T-helper 2 cell treated with Interferon-gamma antibody and Interleukin-4, amounts not matched to agents 5 μg/mL and 100 μg/mL, for 36 hours (primary cell): ENCODE measurements at places on chromosomes 5 and 9.

DNA sequence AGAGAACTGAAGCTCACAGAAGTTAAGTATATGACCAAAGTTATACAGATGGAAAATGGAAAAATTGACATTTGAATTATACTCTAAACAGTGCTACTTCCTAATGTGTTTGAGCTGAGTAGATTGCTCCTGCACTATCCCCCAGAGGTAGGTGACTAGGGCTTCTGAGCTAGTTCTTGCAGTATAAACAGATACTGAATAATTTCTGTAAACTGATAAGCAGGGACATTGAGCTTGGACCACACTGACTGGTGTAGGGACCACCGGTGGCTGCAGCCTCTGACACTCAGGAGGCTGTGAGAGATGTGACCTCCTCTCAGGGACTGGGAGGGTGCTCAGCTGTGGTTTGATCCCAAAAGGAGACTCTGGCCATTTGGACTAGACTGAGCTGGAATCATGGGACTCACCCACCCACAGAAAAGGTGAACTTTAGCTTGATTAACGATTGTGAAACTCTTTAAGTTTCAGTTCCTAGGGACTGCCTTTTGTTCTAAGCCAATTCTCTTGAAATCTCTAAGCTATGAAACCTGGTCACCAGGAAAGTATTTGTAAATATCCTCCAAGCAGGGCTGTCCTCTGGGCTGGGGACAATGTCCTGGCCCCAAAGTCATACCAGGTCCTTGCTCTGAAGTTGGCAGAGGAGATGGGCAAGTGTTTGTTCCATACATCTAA is 291.5 kb downstream of the SEC61B start:
- no peak for DNase-seq

DNA sequence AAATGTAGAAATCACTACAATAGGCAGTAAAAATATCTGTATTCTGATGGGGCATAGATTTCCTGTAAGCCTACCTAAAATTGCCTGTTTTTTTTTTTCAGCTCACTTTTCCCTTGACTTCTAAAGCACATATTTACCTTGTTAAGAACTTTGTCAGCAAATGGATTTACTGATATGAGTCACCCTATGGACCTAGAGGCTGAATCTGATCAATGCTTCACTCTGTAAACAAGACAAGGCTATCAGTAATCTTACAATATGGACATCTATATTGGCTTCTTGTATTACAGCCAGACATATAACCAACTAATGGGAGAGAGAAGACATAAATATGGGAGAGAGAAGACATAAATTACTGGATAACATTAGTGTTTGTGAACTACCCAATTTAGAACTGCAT is 792.7 kb upstream of the CHD1 start:
- no peak for DNase-seq

DNA sequence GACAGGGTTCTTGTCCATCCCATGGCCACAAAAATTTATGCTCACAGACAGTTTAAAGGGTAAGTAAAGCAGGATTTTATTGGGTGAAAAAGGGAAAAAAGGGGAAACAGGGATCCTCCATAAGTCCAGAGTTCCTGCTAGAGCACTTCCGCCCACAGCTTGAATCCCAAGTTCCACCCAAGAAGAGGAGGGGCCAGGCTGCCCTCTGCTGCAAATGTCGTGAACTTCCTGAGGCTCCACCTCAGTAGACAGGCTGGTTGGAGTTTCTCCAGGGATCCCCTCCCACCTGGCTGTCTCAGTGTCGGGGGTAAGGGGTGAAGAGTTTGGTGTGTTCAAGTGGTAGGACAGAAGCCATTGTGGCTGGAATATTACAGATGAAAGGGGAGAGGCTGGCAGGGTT is 275.0 kb upstream of the SGCD start:
- no peak for DNase-seq

DNA sequence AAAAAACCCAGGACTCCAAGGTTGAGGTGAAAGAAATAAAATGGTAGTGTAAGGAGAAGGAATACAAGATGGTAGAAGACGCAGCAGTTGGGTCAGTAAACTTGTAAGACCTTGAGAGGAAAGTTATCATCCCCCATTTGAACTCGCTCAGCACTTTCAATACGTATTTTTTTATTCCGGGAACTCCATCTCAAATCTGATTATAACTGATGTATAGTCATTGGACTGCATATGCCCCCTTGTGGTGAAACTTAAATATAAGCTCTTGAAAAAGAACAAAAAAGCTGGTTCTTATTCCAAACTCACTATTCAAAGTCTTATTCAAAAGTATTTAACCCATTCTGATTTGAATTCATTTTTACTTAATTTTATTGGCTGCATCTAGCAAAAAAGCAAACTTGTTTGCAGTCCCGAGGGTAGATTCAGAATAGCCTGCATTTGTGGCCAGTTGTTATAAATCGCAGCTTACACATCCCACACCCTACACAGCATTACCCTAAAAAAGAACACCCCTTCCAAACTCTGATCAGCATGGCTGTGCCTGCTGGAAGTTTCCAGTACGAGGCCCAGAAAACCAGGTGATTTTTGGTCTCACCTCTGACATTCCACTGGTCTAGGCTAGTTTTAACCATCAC is 118.0 kb downstream of the ESM1 start:
- no peak for DNase-seq

GRCh38 chr9:130124085-130124860 is 47.9 kb upstream of the NCS1 start:
- no peak for DNase-seq
